ENCODE measurements at places on chromosomes 12 and 14.

DNA sequence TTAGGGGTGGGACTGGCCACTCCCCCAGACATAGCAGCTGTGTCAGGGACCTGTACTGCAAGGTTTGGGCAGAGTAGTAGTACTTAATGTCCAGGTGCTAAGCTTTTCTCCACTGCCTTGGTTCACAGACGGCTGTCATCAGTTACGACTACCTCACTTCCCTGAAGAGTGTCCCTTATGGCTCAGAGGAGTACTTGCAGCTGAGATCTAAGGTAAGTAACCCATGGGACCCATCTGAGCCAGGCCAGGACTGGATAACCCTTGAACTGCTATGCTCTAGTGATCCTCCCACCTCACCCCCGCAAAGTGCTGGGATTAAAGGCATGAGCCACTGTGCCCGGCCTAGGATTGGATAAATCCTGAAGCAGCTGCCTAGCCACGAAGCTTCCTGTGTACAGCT lies 22.4 kb downstream of the ADCK1 start:
- no peak for DNase-seq

DNA sequence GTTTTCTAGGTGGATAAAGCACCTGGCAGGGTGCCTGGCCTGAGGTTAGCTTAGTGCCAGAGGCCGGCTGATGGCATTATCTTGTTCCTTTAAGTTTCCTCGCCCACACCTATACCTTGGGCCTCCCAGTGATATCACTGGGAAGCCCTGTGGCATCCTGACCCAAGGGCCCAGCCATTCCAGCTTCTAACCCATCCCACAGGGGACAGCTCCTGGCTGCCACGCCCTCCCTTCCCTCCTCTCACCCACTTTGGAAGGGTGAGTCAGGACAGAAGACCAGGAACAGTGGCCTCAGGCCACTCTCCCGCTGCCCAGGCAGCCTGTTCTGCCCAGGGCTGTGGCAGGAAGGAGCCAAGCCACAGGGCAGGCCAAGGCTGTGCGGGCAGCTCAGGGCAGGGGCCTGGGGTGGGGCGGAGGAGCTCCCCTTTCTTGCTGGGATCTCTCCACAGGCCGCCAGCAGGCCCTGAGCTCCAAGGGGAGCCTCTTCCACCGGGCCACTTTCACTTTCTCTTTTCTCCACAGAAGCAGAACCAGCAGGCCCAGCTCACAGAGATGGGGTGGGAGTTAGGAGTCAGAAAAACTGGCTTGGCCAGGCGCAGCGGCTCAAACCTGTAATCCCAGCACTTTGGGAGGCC lies 75.1 kb downstream of the IRF2BPL start:
- DNase-seq, result peak; percentile 74

GRCh38 chr14:30339311-30339901 lies 219.6 kb upstream of the G2E3 start:
- DNase-seq, result no peak

DNA sequence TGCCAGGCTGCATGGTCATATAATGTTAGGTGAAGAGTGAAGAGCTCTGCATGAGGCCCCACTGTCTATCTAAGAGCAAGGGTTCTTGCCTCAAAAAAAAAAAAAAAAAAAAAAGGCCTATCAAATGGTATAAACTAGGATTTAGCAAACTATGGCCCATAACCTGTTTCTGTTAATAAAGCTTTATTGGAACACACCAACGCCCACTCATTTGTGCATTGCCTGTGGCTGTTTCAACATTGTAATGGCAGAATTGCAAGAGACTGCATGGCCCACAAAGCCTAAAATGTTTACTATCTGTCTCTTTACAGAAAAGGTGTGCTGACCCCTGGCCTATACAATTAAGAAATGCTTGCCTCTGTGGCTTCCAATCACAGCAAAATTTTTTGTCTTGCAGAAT lies 12.8 kb downstream of the PLEKHG7 start:
- DNase-seq, result no peak

DNA sequence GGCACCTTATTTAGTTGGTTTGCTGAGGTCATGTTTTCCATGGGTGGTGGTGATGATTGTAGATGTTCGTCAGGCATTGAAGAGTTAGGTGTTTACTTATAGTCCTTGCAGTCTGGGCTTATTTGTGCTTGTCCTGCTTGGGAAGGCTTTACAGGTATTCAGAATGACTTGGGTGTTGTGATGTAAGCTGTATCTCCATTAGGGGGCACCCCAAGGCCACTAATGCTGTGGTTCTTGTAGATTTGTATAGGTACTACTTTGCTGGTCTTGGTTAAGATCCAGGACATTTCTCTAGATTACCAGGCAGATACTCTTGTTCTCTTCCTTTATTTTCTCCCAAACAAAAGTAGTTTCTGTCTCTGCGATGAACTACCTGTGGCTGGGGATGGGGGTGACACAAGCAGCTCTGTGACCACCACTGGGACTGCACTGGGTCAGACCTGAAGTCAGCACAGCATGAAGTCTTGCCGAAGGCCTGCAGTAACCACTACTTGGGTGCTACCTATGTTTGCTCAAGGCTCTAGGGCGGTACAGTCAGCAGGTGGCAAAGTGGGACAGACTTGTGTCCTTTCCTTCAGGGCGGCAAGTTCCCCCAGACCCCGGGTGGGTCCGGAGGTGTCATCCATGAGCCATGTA lies 35.8 kb upstream of the FBXO33 start:
- no peak for DNase-seq

- DNase-seq, result no peak
Observed at GRCh38 chr12:39490500-39491282, 47.8 kb upstream of the KIF21A start.

DNA sequence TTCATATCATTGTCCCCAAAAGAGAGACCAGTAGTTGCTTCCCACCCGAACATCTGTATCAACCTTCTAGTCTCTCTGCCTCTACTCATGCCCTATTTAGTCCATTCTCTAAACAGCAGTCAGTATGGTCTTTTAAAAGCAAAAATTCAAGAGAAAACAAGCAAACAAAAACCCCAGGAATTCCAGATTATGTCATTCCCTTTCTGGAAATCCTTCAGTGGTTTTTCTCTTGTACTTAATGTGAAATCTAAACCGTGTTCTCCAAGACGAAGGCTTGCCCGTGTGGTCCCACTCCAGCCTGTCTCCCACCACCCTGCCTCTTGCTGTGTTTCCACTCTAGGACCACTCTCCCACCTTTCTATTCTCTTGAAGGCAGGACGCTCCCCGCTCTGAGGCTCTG lies 90.8 kb downstream of the TMEM30B start:
- no peak for DNase-seq

- no peak for DNase-seq
Observed at GRCh38 chr14:36671149-36671548, 9.5 kb downstream of the PAX9 start.

DNA sequence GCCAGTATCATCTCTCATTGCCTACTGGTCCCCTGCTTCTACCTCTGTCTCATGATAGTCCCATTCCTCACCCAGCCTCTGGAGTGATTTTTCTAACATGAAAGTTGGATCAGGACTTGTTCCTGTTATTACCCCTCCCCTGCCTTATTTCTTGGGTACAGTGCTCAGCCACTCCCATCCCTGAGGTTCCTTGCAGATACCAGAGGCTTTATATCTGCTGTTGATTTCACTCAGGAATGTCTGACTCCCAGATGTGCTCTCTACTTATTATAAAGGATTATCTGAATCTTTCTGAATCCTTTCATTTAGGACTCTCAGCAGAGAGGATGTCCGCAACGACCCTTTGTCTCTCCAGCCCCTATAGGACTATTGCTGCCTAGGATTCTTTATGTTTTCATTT lies 111.2 kb downstream of the LRRK2 start:
- DNase-seq, result no peak

DNA sequence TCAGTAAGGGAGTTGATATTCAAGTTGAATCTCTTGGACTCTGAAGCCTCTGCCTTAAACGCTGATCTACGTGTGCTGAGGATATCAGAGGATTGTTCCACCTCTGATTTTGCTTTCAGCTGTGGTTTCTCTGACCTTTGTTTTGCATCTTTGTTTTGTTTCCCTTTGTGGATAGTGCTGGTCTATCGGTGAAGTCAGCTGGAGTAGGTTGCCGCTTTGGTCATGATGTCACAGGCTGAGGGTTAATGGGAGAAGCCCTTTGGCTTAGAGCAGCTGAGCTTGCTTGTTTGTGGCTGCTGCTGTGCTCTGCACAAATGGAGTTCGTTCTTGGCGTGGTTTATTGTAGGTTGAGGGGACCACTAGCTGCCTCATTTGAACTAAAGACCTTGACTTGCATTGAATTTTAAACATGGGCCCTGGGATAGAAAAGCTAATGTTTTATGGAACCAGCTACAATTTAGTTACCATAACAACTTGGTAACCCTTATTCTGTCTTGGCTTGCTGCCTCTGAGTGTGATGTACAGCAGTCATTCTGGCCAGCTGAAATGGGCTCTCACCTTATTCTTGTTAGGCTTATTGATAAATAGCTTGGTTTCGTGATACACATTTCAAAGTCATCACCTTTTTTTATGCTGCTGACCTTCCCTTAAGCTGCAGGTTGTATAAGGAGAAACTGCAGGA lies 284.5 kb upstream of the E2F7 start:
- DNase-seq, result no peak

- no peak for DNase-seq
Observed at GRCh38 chr12:94872971-94873733, 130.3 kb downstream of the NDUFA12 start.

Measured in bone marrow (tissue), 2 donors.